SJSA1 (cell line): ENCODE measurements at places on chromosomes 3 and 15. TPM values are rescaled to one million over a fixed set of nuclear protein-coding genes. Genes with fewer than 3 reads are reported as not detected.

GRCh38 chr15:57797110-57797509 is 90.6 kb downstream of the POLR2M start:
- DNase-seq: no peak

LSMEM2 gene
- not detected in 2 replicates for total RNA-seq

SPTSSB gene
- not detected in 2 replicates for total RNA-seq

- DNase-seq: no peak
Observed at GRCh38 chr3:152205097-152205593, 63.6 kb upstream of the MBNL1 start.

WWTR1 gene
- total RNA-seq: 31.5 and 43.0 TPM in 2 replicates

DNA sequence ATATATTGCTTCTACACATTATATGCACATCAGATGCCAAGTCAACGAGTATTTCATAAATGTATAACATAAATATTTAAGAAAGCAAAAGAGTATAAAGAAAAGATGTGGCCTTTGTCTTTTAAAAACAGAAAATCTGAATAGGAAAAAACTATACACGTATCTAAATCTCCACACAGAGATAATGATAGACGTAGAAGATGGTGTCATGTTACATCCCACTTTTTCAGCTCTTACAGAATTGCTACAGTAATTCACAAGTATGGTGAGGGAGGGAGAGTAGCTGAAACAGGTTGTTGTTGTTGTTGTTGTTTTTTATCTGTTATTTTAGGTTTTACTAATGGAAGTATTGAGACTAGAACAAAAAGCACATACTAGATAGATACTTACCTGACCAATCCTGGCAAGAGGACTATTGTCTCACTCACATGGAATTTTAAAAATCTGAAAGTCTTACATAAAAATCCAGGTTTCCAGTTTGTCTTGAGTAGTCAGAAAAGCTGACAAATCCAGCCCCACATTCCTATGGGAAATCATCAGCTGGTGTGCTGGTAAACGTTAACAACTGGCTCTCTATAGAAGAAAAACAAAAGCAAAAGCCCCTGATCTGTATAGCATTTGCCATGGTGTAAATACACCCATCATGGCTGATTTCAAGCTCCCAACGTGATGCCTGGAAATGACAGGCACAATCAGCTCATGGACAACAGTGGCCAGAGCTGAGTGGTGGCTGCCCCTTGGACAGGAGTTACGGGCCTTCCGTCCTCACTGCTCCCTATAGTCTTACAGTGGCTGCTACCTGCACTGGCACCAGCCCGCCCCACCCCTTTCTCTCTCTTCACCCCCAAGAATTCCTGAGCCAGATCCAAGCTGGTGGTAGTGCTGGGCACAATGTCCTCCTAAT is 47.4 kb upstream of the VGLL4 start:
- peak; percentile 6 for DNase-seq

DNA sequence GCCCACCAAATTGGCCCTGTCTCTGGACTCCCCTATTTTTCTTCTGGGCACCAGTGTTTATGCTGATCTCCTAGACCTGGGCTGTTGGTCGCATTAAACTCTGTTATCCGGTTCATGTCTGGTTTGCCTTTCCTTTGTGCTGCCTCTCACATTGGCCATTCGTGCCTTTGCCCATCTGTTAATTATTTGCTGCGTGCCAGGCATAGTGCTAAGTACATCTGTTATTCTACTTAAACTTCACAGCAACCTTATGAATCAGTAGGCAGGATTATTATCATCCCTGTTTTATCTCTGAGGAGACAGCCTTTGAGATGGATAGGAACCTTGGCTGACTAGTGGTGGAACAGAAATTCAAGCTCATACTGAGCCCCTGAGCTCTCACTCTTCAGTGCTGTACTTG is 76.0 kb downstream of the THSD4 start:
- no peak for DNase-seq

DNA sequence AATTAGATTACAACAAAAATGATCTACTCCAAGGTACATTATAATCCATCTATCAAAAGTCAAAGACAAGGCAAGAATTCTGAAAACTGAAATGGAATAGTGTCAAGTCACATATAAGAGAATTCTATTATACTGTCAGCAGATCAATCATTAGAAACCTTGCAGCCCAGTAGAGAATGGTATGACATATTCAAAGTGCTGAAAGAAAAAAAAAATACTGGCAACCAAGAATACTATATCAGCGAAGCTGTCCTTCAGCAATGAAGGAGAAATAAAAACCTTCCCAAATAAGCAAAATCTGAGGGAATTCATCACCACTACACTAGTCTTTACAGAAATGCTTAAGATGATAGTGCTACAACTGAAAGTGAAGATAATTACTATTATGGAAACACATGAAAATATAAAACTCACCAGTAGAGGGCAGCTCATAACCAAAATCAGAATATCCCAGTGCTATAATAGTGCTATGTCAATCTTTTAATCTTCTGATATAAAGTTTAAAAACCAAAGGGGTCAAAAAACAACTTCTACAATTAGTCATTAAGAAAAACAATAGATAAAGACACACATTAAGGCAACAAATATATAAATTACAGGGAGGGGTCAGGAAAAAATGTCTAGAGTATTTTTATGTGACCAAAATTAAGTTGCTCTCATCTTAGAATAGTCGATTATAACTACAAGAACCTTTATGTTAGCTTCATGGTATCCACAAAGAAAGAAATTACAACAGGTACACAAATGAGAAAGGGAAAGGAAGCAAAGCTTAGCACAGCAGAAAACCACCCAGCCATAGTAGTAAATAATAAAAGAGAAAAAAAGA is 190.7 kb upstream of the CNTN6 start:
- no peak for DNase-seq

DNA sequence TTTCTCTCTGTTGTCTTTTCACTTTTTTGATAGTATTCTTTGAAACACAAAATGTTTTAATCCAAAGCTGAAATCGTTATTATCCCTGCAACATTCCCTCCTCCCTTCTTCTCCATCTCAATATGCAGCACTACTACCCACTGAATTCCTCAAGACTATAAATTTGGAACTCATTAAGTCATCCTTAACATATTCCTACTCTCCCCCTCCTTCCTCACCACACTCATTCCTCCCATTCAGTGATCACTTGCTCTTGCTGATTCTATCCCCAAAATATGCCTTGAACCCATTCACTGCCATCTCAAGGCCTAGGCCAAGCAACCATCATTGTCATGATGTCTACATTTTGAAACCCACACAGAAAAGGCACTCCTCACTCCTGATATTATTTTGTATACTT is 2.4 kb upstream of the PIK3R4 start:
- DNase-seq: no peak

- DNase-seq: no peak
Observed at GRCh38 chr3:72212396-72212795, 427.4 kb upstream of the PROK2 start.

DNA sequence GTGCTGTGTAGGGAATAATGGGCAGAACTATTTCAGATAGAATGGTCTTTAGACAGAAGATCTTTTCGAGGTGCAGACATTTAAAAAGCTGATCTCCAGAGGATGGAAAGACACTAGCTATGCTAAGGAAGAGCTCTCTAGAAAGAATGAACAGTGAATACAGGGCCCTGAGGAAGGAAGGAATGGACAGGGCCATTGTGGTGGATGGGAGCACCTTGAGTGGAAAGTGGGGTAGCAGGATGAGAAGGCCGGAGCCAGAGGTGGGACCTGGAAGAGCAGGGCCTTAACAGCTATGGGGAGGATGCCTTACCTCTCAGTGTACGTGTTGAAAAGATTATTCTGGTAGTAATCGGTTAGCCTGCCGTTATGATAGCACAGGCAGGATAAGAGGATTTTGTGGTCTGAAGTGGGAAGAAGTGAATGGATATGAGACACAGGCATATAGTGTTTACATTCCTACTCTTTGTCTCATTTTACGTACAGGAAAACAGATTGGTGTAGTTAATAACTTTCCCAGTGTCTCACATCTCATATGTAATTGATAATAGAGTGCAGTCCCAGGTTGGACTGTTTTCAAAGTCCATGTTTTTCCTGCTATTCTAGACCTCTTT is 172.4 kb downstream of the KLHL25 start:
- no peak for DNase-seq

GRCh38 chr3:113597596-113598354 is 65.4 kb downstream of the SIDT1 start:
- no peak for DNase-seq

INTS14 gene
- 29.4 and 67.3 TPM in 2 replicates for total RNA-seq

GRCh38 chr3:75129101-75129500 is 514.6 kb upstream of the CNTN3 start:
- DNase-seq: no peak

DNA sequence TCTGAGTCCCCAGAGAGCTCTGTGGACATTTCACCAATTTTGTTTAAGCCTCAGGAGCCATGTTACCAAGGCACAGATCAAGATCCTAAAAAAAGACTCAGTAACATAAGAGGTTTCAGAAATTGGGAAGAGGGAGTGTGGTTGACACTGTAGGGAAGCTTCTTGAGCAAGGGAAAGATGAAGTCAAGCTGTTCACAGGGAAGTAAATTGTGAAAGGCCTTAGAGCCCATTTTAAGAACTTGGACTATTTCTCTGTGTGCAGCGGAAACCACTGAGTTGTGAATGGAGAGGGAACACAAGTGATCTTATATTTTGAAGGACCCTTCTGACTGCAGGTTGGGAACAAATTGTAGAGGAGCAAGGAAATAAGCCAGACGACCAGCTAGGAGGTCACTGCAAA is 18.7 kb downstream of the BCL2A1 start:
- no peak for DNase-seq

- no peak for DNase-seq
Observed at GRCh38 chr3:112740835-112741234, 99.9 kb upstream of the CCDC80 start.

GRCh38 chr3:158105710-158106253 is 438 bp downstream of the SHOX2 start:
- peak; percentile 60 for DNase-seq

- DNase-seq: no peak
Observed at GRCh38 chr3:71120012-71120411, 463.5 kb downstream of the FOXP1 start.

DNA sequence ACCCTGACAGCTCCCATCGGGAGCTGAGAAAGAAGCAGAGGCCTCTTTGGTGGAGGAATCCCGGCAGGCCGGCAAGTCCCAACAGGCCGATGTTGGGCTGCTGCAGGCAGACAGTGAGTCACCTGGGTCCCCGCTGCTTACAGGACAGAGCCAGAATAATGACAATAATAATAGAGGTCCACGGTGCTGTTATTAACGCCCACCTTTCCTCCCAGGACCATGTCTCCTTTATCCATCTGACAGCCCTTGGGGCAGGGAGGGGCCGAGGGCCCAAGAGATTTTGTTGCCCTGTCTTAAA is 29.3 kb upstream of the MAGEF1 start:
- DNase-seq: no peak

SLC9C1 gene
- total RNA-seq: not detected in 2 replicates

DNA sequence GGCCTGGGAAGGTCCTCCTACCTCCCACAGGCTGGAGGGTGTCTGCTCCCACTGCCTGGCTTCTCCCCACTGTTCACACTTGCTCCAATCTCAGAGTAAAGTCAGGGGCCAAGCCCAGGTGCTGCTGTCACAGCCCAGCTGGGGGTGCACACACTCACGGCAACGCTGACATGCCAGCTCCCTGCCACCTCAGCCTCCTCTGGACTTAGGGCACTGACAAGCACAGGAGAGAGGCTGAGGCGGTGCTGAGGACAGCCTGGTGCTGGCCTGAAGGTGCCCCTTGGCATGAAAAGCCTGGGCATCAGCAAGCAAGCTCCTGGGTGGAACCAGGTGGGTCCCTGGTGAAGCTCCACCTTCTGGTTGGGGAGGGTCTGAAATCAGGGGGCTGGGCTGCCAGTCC is 53.0 kb downstream of the LSAMP start:
- DNase-seq: no peak

TGM5 gene
- total RNA-seq: 0.24 TPM in 1 of 2 replicates, not detected in the other

C15orf62 gene
- 0.03 TPM in 1 of 2 replicates, not detected in the other for total RNA-seq

DNA sequence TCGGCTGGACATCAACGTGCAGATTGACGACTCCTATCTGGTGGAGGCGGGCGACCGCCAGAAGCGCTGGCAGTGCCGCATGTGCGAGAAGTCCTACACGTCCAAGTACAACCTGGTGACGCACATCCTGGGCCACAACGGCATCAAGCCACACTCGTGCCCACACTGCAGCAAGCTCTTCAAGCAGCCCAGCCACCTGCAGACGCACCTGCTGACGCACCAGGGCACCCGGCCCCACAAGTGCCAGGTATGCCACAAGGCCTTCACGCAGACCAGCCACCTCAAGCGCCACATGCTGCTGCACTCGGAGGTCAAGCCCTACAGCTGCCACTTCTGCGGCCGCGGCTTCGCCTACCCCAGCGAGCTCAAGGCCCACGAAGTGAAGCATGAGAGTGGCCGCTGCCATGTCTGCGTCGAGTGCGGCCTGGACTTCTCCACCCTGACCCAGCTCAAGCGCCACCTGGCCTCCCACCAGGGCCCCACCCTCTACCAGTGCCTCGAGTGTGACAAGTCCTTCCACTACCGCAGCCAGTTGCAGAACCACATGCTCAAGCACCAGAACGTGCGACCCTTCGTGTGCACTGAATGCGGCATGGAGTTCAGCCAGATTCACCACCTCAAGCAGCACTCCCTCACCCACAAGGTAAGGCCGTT is 34.2 kb downstream of the IDH2 start:
- no peak for DNase-seq

DNA sequence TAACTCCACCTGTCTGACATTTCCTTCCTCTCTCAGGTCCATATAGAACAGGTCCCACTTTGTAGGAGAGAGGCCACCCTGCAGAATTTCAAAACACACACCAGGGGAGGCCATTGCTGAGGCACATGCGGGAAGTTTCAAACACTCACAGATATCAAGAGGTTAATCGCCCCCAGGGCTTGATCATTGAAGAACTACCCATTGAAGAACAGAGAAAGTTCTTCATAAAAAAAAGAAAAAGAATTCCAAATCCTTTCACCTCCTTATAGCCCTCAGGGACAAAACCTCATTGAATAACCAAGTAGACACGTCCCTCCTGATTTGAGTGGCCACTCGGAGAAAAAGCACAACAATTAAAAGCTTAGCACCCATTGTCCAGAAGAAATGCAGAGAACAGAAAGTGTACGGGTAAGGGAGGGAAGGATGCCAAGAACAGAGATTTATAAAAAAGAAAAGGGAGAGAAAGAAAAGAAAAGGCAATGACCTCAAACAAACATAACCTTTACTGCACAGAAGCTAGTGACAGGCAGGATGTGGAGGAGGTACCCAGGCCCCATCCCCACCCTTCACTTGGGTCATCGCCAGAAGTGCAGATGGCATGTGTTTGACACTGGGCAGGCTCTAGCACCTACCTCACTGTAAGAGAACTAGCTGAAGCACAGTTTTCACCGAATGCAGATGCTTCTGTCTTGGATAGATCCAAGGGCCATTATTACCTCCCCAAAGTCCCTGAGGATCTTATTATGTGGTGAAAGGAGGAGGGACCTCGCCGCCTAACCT is 112.3 kb upstream of the HES1 start:
- DNase-seq: no peak

- no peak for DNase-seq
Observed at GRCh38 chr3:171028025-171028778, 1.7 kb upstream of the SLC2A2 start.

SLC12A1 gene
- total RNA-seq: not detected in 2 replicates

GRCh38 chr3:36707623-36708409 is 56.5 kb downstream of the DCLK3 start:
- DNase-seq: no peak

PLAAT1 gene
- 1.4 and 9.8 TPM in 2 replicates for total RNA-seq
